ENCODE measurements at places on chromosomes 11 and 22.

DNA sequence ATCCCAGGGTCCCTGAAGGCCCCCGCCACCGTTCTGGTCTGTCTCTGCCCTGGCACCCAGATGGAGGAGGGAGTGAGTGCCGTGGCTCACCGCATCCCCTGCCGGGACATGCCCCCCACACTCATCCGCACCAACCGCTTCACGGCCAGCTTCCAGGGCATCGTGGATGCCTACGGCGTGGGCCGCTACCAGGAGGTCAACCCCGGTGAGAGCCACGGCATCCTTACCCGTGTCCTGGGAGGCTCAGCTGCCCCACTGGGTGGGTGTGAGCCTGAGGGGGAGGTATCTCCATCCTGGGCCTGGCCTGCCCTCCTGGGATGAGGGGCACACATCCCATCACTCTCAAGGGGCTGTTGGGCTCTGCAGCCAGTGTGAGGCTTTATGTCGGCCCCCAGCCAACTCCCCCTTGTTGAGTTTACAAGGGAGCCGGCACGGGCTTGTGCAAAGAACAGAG, 6.1 kb downstream of the TCIRG1 start:
- DNase-seq, result no peak

- DNase-seq, result no peak
Observed at GRCh38 chr22:19748991-19749664, 11.4 kb upstream of the TBX1 start.

DNA sequence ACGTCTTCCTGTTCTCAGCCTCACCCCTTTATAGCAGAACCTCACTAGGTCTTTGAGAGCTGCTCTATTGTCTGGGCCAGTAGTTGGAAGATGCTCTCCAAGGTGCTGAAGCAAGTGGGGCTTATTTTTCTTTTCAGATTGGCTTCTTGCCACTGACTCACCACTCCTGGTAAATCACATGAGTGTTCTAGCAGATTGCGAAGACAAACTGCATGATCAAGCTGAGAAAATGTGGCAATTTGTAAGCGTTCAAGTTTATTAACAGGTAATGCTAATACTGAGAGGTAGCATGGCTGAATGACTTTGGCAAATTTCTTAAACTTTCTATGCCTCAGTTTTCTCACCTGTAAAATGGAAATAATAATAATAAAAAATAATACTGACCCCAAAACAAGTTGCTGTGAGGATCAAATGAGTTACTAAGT, 59.2 kb downstream of the CACNG2 start:
- no peak for DNase-seq

- no peak for DNase-seq
Observed at GRCh38 chr11:73454987-73455386, 78.8 kb downstream of the RELT start.

GRCh38 chr11:60116996-60117790, 28.7 kb downstream of the MS4A2 start:
- no peak for DNase-seq

DNA sequence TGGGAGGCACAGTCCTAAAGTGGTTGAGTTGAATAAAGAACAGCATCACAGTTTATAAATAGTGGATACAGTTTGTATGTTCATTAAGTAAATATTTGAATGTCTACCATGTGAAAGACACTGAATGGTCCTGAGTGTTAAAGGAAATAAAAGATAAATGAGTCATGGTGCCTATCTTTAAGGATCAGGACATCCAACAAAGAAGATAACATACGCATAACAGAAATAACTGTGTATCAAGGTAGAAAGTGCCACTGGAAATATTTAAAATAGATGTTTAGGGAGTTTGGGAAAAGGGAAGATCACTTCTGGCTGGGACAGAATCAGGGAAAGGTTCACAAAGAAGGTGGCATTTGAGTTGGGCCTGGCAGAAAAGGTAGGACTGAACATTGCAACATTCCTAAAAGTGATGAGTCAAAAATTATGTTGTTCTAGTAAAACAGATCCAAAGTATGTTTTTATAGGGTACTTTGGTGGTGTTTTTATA, 41.5 kb downstream of the CSTPP1 start:
- no peak for DNase-seq

DNA sequence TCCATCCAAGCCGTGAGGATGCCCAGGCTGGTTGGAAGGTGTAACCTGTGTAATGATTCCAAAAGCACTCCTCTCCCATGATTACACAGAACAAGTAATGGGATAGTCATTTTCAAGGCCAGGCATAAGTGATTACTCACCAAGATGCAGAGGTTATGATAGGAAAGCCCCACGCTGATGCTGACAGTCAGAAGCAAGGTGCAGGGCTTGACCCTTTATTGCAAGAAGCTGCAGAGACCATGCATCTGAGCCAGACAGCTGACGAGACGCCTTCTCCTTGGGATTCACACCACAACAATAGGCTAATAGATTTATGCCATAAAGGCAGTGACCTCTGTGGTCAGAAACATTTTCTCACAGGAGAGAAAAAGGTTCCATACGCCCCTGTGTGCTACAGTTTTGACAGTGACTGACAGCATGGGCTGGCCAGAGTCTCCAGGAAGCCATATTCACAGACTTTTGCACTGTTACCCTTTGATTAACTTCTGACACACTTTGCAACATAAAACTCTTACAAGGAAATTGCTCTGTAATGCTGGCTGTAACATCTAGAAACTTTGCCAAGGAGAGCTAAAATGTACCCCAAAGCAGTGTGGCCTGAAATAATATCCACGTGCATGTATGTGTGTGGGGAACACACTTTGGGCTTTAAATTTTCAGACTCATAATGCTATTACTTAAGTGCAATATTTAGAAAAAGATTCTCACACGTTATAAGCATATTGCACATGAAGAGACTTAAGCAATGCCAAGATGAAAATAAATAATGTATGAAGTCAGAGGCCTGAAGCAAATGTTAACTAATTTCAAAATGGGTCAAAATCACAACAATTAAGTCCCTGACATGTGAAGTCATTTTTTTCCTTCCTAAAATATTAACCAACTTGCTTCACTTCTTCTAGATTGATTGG, 1079.0 kb upstream of the TENM4 start:
- no peak for DNase-seq

GRCh38 chr22:31248138-31248745, 36.1 kb downstream of the LIMK2 start:
- DNase-seq, result peak; percentile 66

DNA sequence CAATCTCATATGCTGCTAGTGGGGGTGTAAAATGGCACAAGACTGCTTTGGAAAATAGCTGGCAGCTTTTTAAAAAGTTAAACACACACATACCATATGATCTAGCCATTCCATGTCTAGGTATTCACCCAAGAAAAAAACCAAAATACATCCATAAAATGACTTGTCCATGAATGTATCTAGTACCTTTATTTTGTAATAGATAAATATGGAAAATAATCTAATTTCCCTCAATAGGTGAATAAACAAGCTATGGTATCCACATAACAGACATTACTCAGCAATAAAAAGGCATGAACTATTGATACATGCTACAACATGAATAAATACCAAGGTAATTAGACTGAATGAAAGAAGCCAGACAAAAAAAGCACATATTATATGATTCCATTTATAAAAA, 22.9 kb downstream of the RNF141 start:
- no peak for DNase-seq

GRCh38 chr11:8266246-8267241, 2.9 kb upstream of the LMO1 start:
- DNase-seq, result no peak

DNA sequence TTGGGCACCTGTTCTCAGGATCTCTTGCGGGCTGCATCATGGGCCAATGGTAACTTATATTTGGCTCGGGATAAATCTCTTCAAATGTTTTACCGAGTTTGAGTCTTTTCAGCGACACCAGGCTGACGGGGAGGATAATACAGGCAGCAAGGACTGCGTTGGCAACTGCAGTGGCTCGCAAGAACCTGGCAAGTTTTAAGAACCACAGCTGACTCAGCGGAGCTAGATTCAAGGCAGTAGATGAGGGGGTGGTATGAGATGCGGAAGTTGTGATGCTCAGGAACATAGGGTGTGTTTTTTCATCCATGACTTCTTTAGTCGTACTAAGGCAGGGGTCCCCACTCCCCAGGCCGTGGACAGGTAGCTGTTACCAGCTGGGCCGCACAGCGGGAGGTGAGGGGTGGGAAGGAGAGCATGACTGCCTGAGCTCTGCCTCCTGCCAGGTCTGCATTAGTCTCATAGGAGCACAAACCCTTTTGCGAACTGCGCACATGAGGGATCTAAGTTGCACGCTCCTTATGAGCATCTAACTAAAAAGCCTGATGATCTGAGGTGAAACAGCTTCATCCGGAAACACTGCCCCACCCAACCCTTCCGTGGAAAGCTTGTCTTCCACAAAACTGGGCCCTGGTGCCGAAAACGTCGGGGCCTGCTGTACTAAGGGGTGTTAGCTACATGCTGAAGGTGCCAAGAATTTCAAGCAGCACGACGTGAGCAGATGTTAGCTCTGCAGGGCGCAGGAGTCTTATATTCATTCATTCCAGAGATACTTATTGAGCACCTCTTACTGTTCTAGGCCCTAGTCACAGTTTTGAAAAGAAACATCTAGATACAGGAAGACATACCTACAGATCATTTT, 6.4 kb upstream of the JAM3 start:
- no peak for DNase-seq

- no peak for DNase-seq
Observed at GRCh38 chr11:28627690-28628255, 519.6 kb downstream of the METTL15 start.

DNA sequence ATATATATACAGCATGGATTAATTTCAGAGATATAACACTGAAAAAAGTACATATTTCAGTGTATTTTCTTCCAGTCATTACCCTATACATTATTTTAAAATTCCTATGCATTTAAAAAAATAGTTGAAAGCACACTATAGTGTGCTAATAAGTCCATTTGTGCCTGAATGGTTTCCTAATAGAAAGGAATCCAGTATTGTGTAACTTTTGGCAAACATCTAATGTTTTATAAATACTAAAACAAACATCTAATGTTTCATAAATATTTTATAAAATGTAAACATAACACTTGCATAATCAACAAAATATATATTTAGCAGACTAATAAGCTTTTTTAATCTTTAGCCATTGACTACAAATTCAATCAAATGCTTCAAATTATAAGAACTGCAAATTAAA, 126.6 kb upstream of the FIBIN start:
- DNase-seq, result no peak

- no peak for DNase-seq
Observed at GRCh38 chr11:18191376-18191775, 18.7 kb downstream of the MRGPRX4 start.

- peak; percentile 14 for DNase-seq
Observed at GRCh38 chr11:65213322-65214211, 31.8 kb downstream of the CAPN1 start.

GRCh38 chr11:65381716-65382032, 772 bp downstream of the SLC25A45 start:
- DNase-seq, result no peak

DNA sequence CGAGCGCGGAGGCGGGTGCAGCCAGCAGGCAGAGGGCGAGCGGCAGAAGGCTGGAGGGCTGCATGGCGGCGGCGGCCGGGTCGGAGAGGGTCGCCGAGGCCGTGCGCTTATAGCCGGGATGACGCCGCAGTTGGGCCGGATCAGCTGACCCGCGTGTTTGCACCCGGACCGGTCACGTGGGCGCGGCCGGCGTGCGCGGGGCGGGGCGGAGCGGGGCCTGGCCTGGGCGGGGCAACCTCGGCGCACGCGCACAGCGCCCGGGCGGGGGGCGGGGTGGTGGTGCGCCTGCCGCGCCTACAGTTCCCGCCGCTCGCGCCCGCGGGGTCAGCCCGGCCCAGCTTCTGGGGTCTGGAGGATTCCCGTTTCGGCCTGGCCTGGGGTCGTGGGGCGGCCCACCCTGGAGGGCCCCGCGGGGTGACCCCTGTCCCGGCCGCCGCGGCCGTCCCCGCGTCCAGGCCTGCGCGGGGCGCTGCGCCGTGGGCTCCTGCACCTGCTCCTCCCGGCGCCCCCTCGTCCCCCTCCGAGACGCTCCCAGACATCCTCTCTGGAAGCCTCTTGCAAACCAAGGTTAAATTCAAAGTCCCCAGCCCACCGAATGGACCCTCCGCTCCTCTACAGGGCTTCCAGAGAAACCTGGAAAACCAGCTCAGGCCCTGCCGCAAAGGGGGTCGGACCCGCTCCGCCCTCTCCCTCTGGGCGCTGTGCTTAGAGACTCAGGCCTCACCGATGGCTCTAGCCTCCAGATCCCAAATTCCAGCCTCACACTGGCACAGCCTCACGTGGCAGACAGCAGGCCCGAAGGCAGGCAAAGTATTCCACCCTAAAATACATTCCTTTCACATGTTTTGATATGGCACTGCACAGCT, at the start of gene CTSD:
Gene CTSD, minus strand, starts transcription at position 132 of the 866 bp plus-strand sequence. Its CDS starts 68 bp downstream, at position 64.
- DNase-seq, result peak; percentile 86

DNA sequence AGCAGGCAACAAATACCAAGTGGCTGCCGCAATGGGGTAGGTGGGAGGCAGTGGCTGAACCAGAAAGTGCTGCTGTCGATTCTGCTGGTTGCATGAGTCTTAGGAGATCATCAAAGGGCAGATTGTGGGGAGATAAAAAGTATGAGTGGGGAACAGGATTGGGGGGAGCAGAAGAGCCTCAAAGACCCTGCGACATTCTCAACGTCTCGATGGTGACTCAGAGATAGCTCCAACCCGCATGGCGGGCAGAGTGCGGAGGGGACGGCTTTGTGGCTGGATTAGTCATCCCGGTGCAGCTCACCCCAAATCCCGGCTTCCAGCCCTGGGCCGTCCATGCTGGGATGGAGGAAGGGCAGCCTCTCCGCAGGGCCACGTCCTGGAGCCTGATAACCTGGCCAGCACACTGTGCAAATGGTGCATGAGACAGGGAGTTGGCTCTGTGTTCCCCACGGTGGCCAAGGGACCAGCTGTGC, 11.6 kb upstream of the RTN4R start:
- no peak for DNase-seq

DNA sequence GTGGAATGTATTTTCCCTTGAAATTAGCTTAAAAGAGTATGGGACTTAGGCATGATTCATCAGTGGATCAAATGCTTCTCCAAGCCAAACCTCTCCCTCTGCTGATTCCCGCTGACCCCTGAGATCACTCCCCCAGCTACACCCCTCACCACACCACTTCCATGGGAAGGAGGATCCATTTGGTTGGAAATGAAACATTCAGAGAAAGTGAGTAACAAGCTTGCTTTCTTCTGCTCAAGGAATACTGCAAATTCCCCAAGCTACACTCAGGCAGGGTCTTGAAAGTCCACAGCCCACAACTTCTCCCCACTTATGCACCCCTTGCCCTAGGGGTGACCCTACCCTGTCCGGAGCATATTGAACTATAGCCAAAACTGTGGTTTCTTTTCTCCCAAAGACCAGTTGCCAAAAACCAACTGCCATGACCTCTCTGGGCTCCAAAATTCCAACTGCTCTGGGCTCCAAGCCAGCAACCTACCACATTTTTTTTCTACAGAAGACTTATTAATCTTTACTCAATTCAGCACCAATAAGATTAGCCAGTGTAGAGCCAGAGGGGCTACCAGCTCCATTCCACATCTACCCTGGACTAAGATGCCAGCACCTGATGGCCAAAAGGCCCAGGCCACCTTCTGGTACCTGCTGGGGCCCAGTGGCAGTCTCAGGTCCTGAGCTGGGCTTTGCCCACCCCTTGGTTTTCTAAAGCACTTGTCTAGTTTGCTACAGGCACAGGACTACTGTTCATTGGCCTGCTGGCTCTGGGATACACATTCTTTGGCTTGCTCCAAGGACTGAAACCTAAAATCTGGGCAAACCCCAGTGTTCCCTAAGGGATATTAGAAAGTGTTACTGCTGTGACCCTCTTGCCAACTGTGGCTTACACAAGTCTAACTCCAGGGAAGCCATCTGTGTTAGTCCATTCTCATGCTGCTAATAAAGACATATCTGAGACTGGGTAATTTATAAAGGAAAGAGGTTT, 101.1 kb downstream of the MICAL3 start:
- DNase-seq, result no peak
